Smooth muscle cell of trachea (primary cell): ENCODE measurements at places on chromosomes 2 and 18. TPM values are rescaled to one million over a fixed set of nuclear protein-coding genes. Genes with fewer than 3 reads are reported as not detected.

Gene GEN1
- 4.3 and 22.8 TPM in 2 replicates for total RNA-seq

Gene ABCA12
- under 0.01 and 0.17 TPM in 2 replicates for total RNA-seq

Gene IL37
- not detected in 2 replicates for total RNA-seq

Gene ERFE
- 3.6 and 4.2 TPM in 2 replicates for total RNA-seq

Gene NTSR2
- total RNA-seq = not detected in 2 replicates

Gene IL36G
- not detected in 2 replicates for total RNA-seq

Gene INPP5D
- total RNA-seq = 0.15 and 1.5 TPM in 2 replicates

Gene DSG3
- under 0.01 TPM in 2 replicates for total RNA-seq

Gene FTCDNL1
- 3.3 and 4.5 TPM in 2 replicates for total RNA-seq

Gene ICA1L
- total RNA-seq = 3.6 and 7.1 TPM in 2 replicates

Gene OTOS
- total RNA-seq = 1.2 TPM in 1 of 2 replicates, not detected in the other

Gene SPOPL
- total RNA-seq = 8.6 and 14.7 TPM in 2 replicates

Gene RAPGEF4
- total RNA-seq = 0.66 and 1.2 TPM in 2 replicates

Gene SERPINB2
- total RNA-seq = 2.6 and 6.5 TPM in 2 replicates

Gene LYPD6
- total RNA-seq = 0.15 and 0.33 TPM in 2 replicates

Gene BUB1
- total RNA-seq = 5.0 and 65.7 TPM in 2 replicates

Gene LTBP1
- 492 and 645 TPM in 2 replicates for total RNA-seq

Gene LIMS4
- 1.2 and 3.6 TPM in 2 replicates for total RNA-seq

Gene UGT1A6
- not detected in 2 replicates for total RNA-seq

Gene TTLL4
- total RNA-seq = 6.3 and 14.2 TPM in 2 replicates

Gene CD226
- 0.44 and 0.66 TPM in 2 replicates for total RNA-seq

Gene FMNL2
- 29.1 and 46.4 TPM in 2 replicates for total RNA-seq

Gene ALLC
- total RNA-seq = not detected in 2 replicates

Gene SS18
- total RNA-seq = 86.8 and 103 TPM in 2 replicates

Gene SIX3
- not detected in 2 replicates for total RNA-seq

Gene PSTPIP2
- total RNA-seq = 7.3 and 11.5 TPM in 2 replicates

Gene KLHL41
- total RNA-seq = 5.4 and 9.8 TPM in 2 replicates

Gene IL36B
- total RNA-seq = not detected in 2 replicates

Gene CTIF
- 15.9 and 33.1 TPM in 2 replicates for total RNA-seq

Gene ESPNL
- total RNA-seq = 2.3 and 9.8 TPM in 2 replicates

Gene RAB31
- total RNA-seq = 35.2 and 48.9 TPM in 2 replicates
